ENCODE measurements at places on chromosomes 2 and 18. TPM values are rescaled to one million over a fixed set of nuclear protein-coding genes. Genes with fewer than 3 reads are reported as not detected.

The ASXL3 gene
- total RNA-seq: not detected

The MROH2A gene
- 0.26 TPM for total RNA-seq

The MATN3 gene
- total RNA-seq: 10.6 TPM

The TMEFF2 gene
- total RNA-seq: 0.34 TPM

The AAK1 gene
- 14.7 TPM for total RNA-seq

Data from A549 treated with Mapracorat at 1 μM for 4 hours (cell line).